ENCODE measurements at places on chromosomes 5 and 9.

DNA sequence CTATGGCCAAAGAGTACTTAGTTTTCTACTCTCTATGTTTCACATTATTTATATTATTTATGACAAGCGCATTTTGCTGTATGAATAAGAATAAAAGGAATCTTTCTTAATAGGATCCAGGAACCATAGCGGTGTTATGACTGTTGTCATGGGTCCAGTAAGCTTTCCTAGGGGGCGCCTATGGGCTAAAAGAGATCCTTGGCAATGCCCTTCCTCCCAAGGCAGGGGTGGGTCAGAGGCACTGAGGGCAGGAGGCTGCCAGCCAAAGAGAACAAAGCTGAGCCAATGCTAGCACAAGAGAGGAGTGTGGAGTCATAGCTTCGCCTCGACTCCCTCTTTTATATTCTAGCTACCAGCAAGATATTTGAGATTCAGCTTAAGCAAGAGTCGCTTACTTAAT, 98.4 kb upstream of the GNAQ start:
- no peak for DNase-seq

DNA sequence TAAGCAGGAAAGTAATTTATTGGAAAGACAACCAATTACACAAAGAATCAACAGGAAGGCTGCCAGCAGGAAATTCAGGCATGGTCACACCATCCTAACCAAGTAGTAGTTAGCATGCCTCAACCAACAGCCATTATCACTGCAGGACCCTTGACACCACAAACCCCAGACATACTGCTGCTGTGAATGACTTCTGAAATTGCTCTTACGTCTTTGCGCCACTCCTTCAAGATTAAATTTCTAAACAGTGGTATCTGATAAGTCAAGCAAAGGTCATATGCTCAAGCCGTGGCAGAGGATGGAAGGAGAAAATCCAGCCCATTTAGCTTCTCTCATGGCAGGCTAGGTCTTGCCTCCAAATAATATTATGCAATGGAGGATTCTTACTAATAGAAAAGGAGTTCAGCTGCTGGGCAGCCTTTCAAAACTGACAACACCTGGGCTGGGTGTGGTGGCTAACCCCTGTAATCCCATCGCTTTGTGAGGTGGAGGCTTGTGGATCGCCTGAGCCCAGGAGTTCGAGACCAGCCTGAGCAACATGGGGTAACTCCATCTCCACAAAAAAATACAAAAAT, 5.0 kb upstream of the PTGER4 start:
- DNase-seq, result no peak

GRCh38 chr9:76581731-76582130, 122.7 kb downstream of the GCNT1 start:
- no peak for DNase-seq

GRCh38 chr9:130264414-130265350, 878 bp upstream of the HMCN2 start:
- no peak for DNase-seq

GRCh38 chr5:131760793-131761192, 36.0 kb downstream of the FNIP1 start:
- no peak for DNase-seq

DNA sequence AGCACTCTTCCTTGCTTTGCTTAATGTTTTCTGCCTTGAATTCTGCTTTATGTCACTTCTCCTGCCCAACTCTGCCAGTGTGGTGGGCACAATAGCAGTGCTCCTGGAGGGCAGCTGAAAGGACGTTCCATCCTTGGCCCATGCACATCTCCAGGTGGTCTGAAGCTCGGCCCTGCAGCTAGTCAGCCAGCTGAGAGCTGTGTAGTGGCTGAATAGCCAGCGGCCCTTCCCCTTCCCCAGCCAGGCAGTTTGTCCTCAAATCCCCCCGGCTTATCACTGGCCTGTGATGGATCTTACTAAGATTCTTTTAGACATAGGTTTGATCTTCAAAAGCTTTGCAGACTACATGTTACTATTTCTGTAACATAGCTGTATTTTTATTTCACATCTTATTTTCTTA, 42.7 kb upstream of the ANGPTL2 start:
- DNase-seq, result no peak

DNA sequence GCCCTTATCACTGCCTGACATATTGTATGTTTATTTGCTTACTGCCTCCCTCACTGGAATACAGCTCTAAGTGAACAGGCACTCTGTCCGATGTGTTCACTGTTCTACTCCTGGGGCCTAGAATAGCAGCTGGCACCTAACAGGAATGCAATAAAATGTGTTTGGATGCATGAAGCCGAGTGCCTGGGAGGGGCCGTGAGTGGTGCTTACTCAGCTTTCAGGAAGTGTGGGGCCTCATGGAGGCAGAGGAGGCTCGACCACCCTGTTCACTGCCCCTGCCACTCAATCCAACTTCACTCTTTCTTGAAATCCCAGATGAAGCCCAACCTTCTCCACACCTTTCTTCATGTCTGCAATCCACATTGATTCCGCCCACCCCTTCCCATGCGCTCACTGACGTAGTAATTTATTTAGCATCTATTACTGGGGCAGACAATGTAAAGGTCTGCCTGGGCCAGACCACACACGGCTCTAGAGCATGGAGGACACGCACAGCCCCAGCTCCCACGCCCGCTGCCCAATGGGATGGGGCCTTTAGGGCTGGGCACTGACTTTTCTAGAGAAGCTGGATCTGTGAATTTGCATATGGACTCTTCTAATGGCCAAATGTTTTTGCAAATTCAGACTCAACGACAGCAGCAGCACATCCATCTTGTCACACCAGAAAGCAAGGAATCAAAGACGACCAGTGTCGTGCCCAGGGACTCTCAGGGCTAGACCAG, 21.3 kb downstream of the TBC1D9B start:
- no peak for DNase-seq

GRCh38 chr9:98332405-98332831, 77.0 kb upstream of the TBC1D2 start:
- DNase-seq, result no peak

GRCh38 chr9:26975728-26976707, 19.8 kb downstream of the IFT74 start:
- DNase-seq, result no peak

- DNase-seq, result no peak
Measured at GRCh38 chr5:58366461-58366860, 93.4 kb downstream of the PLK2 start.

DNA sequence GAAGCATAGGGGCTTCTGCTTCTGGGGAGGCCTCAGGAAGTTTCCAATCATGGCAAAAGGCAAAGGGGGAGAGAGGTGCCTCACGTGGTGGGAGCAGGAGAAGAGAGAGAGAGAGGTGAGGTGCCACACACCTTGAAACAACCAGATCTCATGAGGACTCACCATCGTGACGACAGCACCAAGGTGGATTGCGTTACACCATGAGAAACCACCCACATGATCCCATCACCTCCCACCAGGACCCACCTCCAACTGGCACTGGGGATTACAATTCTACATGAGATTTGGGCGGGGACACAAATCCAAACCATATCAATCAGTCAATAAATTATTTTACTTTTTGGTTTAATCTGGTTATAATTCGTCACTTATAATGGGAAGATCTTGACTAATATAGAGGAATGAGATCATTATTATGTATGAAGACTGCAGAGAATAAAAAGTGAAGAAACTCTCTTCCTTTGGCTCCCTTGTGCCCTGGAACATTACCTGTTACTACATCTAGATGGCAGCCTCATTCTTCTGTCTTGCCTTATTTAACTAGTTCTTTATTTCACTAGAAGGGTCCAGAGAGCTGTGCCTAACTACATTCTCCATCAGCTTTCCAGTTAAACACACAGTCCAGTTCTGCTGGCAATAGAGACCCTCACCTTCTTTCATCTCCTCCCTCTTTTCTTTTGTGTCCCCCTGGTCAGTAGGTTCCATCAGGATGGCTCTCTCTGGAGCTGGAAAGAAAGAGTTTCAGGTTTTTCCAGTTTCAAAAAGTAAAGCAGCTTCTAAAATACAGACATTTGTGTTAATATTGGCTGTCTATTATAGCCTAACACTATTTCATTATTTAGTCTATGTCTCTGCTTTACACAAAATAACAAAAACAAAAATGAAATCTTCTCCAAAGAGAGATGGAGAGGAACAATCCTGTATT, 21.7 kb upstream of the SPINK7 start:
- no peak for DNase-seq

DNA sequence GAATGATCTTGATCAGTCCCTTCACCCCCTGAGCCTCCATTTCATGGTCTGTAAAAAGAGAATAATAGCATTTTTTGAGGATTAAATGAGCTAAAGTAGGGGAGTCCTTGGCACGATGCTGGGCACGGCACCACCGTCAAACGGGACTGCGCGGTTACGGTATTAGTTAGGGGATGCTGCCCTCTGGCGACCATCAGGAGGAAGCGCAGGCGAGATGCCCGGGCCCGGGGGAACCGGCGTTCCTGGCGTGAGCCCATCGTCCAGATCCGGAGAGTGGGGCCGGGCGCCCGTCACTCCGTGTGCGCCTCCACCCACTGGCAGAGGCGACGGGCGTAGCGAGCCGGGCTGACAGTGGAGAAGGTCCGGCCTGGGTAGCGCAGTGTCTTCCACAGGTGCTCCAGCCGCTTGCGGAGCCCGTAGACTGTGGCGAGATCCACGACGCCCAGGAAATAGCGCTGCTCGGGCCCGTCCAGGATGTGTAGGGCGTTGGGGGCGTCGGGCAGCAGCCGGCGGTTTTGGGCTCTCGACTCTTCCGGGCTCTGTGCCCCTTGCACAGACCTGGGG, 4.8 kb upstream of the ST6GALNAC4 start:
- DNase-seq, result peak; percentile 65

DNA sequence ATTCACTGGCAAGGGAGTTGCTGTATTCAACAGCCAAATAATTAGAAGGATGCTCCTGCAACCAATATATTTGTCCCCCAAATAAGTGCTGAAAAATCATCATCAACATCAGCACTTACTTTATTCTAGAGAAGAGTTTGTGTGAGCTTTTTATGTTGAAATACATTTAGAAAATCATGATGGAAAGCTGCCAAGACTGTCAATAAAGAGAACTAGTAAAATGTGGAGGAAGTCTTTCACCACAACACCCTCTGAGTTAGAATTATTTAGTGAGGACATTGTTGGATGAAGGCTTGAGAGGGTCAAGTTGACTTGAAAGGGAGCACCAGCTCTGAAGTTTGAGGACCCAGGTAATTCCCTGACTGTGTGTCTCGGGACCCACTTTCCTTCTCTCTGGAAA, 100.2 kb upstream of the TBCA start:
- DNase-seq, result no peak

DNA sequence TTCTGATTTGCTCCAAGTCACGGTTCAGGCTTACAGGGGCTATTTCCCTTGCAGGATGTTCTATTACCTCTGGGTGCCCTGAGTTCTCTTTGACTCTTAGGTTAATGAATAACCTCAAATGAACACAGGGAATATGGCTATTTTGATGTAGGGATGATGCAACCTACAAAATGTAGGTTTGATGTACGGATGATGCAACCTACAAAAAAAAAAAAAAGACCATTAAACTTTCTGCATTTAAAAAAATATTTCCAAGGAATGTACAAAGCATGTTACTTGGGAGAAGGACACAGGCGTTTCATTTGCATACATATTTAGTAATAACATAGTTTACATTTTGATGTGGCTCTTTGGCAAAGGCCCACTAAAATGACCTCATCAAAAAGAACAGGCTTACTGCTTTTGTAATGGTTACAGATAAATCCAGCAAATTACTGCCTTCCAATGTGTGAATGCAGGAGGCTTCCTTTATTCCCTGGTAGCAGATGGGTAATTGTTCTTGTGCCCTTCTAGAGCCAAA, 36.3 kb downstream of the ZNF474 start:
- DNase-seq, result no peak

GRCh38 chr9:133944746-133945135, 47.4 kb downstream of the VAV2 start:
- DNase-seq, result no peak

DNA sequence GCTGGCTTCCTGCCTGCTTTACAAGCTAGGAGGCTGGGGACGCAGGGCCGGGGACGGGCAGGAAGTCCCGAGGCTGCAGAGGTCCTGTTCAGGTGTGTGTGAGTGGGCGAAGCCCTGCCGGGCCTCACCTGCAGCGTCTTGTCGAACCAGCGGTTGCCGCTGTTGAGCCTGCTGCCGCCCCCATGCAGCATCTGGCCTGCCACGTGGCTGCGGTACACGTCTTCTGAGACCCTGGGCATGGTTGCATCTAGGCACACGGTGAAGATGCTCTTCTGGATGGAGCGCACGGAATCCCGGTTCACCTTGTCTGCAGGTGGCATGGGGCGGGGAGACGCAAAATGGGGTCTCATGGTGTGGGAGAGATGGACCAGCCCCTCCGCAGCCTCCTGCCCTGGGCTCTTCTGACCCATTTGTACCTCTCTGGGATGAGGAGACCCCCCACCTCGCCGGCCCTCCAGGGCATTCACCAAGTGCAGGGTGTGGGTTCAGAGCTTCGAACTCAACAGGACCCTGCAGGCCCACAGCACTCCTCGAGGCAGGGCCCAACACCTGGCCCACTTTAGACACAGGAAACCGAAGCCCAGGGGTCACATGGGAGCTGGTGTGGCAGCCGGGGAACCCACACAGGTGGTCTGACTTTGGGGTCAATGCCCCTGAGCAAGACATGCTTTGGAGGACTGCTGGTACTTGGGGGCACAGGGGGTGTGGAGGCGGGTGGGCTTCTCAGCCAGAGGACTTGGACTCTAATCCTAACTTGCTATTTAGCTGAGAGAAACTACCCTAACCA, 10.0 kb downstream of the CRAT start:
- DNase-seq, result no peak

- DNase-seq, result no peak
Measured at GRCh38 chr5:125061726-125062125, 315.3 kb upstream of the ZNF608 start.

DNA sequence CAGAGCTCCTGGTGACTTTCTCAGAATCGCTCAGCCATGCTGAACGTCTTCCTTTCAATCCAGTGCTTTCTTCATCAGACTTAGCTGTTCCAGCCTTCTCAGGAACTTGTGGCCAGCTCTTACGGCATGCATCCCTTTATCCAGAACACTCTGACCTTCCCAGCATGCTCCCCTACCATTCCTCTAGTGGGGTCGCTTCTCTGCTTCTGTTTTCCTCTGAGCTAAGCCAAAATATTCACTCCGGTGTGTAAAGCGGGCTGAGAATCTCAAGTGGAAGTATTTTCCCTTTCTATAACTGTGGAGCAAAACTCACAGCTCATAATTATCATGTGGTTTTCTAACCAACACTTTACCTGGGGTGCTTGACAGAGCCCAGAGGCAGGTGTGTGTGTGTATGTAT, 6.2 kb downstream of the DCANP1 start:
- DNase-seq, result no peak

GRCh38 chr9:1941989-1942388, 73.2 kb upstream of the SMARCA2 start:
- DNase-seq, result no peak

- DNase-seq, result no peak
Measured at GRCh38 chr5:100790170-100790665, 112.9 kb downstream of the ST8SIA4 start.

- no peak for DNase-seq
Measured at GRCh38 chr5:1468247-1468612, 23.0 kb upstream of the SLC6A3 start.

DNA sequence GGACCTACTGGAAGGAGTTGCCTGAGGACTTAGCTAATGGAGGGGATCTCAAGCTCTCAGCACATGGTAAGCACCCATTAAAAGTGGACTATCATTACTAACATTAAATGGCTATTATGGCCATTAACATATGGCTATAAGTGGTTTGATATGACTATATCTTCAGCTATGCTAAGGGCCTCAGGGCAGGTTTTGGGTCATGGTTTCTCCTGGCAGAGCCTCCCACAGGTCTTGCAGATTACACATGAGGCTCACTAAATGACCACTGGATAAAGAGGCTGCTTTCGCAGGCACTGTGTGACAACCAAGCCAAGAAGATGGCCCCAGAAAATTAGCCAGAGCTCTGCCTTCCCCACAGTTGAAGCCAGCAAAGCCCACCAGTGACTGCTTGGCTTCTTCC, 15.4 kb downstream of the CCNJL start:
- DNase-seq, result no peak

- no peak for DNase-seq
Measured at GRCh38 chr5:149452665-149453617, 73.8 kb upstream of the IL17B start.

Data from stimulated activated CD8-positive, alpha-beta memory T cell treated with anti-CD3 and anti-CD28 coated beads, Interleukin-4, amount 100 ng/mL, for 24 hours (primary cell).